NCI-H226 (cell line): ENCODE measurements at places on chromosomes 2 and 18.

- peak; percentile 37 for DNase-seq
These were observed 24.0 kb upstream of the SULT1C3 start for GRCh38 chr2:108215794-108216211.

DNA sequence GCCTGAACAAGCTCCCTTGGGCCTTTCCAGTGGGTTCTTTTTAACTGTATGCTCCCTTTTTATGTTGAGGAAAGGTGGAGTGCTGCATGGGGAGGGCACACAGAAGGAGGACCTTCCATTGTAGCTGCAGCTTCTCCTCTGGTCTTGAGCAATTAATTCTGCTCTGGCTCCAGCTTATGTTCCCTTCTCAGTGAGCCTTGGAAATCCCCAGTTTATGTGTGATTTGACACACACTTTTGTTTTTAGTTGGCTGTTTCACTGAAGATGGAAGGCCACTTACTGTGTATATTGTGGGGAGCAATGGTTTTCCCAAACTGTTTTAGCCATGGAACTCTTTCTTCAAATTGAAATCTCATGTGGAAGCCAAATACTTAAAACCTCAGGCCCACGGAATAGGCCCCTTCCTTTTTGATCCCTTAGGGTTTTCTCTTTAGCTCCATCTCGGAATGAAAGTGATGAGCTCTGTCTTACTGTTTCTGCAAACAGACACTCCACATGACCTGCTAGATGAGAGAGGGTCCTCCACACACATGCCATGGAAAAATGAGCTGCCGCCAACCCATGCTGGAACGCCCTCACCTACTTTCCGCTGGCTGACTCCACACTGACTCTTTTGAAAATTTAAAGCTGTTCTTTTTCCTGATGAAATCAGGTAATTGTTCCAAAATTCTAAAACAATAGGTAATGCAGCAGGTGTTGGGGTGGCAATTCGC is 280.9 kb upstream of the SIX2 start:
- DNase-seq, result no peak

DNA sequence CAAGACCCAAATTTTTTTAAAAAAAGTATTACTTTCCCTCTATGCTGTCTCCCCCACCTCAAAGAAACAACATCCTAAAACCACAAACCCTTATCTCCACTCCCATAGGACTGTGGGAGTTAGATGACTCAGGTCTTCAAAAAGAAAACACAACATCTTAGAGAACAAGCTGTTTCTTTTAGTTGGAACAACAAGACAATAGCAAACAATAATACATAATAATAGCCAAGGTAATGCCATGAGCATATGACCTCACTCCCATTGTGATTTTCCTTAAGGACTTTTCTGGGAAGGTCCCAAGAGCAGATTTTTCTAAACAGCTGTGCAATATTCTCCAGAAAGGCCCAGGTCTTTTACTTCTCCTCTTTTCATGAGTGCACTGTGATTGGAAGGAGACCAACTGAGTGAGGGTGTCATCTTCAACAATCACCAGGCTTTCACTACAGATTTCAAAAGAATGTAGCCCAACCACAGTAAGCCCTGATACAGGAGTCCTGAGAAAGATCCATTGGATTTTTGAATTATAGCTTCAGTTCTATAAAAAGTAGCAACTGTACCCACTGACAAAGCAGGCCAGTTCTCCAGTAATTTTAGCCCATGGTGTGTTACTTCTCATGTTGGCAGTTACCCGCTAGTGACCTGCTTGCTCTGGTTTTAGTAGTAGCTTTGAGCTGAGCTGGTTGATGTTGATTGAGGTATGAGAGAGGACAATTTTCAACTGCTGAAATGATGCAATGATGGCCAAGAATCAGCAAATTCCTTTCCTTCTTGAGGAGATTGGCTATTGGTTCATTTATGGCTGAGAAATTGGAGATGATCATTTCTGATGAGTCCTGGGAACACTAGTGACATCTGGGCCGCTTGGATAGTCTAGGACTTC is 144.5 kb upstream of the TCF4 start:
- DNase-seq, result peak; percentile 31

- DNase-seq, result peak; percentile 88
These were observed 92.6 kb downstream of the ACTR2 start for GRCh38 chr2:65320042-65320725.

DNA sequence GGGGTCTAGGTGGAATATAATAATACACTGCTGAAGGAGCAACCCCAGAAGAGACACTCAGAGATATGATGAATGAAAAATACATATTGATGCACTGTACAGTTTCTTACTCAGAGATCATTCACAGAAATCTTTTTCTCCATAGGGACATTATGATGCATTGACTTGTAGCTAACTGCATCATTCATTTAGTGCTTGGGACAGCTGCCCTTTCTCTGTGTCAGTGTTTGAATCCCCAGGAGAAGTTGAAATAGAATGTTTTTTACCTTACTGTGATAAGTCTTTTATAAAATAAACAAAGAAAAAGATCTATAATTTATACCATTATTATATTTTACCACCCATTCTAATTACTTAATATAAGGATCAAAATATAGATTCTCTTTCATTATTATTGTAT is 91.7 kb upstream of the DSEL start:
- DNase-seq, result no peak

DNA sequence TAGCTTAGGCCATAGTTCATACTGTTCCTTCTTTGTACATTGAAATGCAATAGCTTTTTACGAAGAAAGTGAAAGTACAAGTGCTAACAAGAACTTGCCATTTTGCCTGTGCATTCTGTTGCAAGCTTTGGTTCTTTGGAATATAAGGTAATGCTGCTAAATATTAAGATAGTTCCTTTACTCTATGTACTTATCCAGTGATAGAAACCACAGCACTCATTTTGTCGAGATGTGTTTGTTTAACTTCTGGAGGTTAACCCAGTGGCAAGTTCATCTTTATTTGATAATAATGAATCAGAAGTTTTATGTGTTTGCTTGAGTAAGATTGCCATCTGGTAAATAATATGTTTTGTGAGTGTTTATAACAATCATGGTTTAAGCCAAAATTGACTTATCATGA is 373.1 kb upstream of the FANCL start:
- no peak for DNase-seq

DNA sequence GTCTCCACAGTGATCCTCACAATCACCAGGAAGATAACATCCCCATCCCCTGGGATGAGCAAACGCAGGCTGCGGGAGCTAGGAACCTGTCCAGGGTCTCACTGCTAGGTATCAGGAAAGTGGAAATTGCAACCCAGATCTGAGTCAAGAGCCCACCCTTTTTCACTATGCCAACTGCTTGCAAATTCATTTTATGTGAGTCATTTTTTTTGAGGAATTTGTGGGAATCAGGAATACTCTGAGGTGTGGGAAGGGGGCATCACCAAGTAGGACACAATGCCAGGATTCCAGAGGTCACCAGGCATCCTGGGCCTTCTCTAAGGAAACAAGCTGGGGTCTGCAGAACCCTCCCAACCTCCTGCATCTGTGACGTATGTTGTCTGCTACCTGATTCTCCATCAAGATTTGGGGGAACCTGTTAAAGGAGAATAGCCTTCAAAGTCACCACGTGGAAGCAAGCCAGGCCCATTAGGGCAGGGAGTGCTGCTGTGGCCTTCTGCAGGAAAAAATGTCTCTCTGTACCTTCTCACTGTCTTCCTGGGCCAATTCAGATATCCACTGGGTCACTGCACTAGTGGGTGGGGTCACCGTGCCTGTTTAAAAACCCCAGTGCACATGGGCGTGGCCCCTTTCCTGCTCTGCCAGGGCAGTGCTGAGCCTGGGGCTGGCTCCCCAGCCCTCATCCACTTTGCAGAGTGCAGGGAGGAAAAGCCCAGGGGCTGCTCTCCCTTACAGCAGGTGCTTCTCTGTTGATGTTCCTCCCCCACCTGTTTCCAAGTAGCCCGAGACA is 50.2 kb downstream of the MCFD2 start:
- DNase-seq, result no peak

DNA sequence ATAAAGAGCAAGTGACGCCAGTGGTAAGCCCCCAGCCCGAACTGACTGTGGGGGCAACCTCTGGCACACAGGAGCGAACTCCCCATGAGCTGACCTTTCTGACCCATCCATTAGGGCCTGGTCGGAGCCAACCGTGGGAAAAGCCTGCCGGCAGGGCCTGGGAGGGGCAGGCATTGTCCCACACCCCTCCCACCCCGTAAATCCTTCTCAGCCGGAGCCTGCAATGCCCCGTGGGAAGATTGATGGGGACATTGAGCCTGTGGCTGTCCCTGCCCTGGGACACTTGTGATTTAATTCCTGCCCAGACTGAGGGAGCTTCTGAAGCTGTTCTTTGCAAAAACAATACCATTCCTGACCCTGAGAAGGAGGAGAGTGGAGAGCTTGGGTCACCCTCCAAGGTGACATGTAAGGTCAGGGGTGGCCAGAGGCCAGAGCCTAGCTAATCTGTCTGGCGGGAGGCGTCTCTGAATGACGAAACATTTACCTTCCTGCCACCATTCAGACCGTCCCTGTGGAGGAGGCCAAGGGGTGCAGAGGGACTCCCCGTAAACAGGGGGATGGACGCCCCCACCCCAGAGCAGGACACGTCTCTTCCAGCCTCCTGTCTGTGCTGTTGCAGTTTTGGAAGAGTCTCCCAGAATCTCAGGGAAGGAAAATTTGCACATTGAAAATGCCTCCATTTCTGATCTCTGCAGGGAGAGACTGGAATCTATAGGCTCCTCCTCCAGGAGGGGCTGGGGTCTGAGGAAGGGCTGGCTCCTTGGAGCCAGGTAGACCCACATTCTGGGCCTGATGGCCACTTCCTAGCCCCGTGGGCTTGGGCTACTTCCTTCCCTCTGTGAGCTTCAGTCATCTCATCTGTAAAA is 51.2 kb upstream of the HS6ST1 start:
- DNase-seq, result no peak

DNA sequence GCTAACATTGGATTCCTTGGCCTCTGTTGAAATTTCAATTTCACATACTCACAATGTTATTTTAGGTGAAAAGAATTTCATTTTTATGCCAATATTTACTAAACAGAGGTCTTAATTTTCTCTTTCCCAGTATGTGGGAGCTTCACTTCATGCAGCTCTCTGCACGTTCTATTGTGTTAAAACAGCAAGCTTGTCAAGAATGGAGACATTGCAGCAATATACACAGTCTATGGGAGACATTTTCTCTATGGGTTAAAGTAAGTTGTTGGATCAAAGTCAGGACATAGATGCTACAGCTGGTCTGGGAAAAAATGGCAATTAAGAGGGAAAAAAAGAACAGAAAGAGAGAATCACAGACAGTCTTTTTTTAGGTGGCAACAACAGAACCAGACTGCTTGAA is 70.4 kb upstream of the ARHGAP15 start:
- DNase-seq, result no peak

DNA sequence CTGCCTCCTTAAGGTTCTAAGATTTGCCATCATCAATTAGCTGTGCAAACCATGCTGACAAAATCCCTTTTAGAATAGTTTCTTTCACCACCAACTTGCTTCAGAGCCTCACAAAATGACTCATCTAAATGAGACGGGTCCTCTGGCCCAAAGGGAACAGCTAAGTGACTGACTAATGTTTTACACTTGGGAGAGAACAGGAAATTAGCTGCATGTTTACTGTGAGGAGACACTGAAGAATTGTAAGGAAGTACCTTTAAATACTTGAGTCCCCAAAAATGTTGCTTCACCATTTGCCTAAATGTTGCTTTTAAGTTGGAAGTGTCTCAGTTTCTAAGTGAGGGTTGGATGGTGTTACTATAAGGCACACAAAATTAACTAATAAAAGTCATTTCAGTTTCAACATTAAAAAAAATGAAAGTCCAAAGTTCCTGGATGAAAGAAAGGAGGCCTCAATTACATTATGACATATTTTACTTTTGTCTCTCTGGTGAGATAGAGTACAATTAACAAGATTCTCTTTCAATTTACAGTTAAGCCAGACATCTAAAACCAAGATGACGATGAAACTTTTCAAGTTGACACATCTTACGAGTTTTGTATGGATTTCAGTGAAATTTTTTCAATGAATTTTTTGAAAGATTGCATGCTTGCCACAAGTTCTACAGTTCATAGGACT is 229.1 kb upstream of the FN1 start:
- DNase-seq, result peak; percentile 62

- DNase-seq, result no peak
These were observed 70.7 kb upstream of the TMEM18 start for GRCh38 chr2:747762-748351.

DNA sequence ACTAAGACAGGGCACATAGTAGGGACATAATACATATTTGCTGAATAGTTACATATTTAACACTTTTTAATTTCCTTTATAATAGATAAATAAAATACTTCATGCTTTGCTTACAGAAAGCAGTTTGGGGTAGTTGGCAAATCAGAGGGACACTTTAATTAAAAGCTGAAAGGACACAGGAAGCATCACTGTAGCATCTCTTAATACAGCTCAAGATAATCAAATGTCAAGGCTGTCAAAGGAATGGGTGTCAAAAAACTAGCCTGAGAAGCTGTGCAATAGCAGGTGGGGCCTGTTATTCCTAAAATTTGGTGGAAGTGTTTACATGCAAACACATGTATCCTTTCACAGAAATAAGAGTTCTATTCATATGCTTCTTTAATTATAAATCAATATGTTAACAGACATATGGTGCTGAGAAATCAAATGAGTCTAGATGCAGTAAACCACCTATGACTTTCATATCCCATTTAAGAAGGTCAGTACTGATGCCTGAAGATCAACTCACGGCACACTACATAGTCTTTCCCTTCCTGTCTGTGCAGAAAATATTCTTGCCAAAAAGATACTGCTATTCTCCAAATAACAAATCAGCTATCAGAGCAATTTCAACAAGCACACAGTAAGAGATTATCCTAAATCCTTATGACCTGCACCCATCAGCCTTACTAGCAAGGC is 174.6 kb downstream of the STK39 start:
- DNase-seq, result no peak

GRCh38 chr18:50866765-50867164 is 12.2 kb upstream of the ME2 start:
- no peak for DNase-seq

DNA sequence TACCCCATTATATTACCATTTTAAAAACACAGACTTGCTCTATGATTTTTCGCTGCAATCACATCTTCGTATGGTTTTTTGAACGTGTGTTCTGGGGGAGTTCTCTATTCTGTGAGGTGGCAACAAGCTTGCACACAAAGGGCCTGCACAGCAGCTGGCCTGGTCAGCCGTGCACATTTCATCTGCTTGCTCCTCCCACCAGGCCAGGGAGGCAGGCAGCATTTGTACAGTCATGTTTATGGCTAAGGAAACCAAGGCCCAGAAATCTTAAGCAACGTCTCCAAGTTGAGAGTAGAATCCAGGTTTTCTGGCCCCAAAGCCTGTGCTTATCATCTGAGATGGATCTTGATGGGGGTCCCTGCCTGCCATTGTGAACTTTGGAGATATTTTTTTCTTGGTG is 106.4 kb upstream of the SMIM21 start:
- no peak for DNase-seq

DNA sequence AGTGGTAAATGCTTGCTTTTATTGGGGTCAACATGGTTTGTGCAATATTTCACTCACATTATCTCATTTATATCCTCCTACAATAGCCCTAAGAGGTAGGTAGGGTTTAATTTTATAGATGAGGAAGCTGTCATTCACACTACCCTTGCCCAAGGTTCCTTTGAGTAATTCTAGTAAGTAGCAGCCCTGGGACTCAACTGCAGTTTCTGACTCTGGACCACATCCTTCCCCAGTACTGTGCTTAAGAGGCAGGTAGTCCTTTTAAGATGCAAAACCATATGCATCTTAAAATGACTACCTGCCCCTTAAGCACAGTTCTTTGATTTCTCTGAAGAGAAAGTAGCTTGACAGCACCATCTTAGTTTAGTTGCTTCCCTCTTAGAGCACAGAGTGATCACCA is 15.7 kb upstream of the NT5C1B start:
- no peak for DNase-seq
